Nucleus accumbens (tissue), 56 donors: ENCODE measurements at places on chromosomes 1 and 21.

- DNase-seq, result no peak
Observed at GRCh38 chr1:19206947-19207346, 3.1 kb downstream of the UBR4 start.

DNA sequence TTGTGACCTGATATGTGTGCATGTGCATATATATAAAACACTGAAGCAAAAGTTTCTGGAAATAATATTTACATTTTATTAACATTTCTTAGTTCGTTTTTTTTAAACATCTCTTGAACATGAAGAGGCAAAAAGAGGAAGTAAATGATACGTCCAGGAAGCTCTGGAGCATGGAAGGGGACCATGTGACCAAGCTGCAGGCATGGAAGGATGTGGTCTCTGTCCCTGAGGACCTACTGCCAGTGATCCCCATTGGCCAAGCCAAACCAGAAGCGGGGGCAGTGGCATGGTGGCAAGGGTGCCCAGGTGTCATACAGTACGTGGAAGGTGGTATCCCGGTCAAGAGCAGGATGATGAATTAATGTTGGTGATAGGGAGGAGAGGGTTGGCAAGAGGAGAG is 268.3 kb upstream of the PROX1 start:
- DNase-seq, result no peak

DNA sequence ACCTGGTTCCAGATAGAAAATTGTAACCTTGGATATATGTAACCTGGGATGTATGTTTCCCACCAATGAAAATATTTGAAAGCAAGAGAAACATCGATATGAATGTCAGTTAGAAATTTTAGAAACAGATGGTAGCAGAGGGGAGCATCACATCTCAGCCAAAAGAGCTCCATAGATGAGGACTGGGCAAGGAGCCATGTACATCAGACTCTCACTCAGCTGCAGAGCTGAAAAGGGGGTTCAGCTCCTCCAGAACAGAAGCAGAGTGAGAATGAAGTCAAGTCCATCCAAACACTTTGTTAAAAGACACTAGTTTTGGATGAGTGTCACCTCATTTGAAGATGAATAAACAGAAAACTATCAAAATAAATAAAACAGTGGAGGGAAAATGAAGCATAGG is 202.4 kb downstream of the HMCN1 start:
- DNase-seq, result no peak

DNA sequence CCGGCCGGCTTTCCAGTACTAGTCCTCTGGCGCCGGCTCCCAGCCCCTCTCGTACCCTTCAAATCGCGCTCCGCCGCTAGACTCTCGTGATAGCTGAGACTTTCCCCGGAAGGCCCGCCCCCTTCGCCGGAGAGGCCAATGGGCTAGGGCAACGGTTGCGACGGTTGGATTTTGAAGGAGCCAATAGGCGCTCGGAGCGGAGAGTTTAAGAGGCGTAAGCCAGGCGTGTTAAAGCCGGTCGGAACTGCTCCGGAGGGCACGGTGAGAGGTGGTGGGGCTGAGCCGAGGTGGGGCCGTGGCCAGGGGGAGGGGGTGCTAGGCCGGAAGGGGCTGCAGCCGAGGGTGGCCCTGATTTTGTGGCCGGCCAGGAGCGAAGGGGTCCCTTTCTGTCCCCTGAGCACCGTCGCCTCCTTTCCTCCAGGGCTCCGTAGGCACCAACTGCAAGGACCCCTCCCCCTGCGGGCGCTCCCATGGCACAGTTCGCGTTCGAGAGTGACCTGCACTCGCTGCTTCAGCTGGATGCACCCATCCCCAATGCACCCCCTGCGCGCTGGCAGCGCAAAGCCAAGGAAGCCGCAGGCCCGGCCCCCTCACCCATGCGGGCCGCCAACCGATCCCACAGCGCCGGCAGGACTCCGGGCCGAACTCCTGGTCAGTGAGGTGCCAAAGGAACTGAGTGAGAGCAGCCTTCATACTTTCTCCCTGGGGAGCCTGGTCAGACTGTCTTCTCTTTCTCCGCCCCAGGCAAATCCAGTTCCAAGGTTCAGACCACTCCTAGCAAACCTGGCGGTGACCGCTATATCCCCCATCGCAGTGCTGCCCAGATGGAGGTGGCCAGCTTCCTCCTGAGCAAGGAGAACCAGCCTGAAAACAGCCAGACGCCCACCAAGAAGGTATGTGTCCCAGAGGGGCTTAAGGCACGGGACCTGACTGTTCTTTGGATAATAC is at the start of gene CDC20:
CDC20 (plus strand) TSS at position 236 of the 948 bp plus-strand sequence; CDS start at position 471, 235 bp downstream.
- peak; percentile 96 for DNase-seq

- DNase-seq, result no peak
Observed at GRCh38 chr1:51760872-51761271, 117.7 kb downstream of the NRDC start.

GRCh38 chr1:117820096-117820495 is 109.3 kb downstream of the GDAP2 start:
- no peak for DNase-seq

DNA sequence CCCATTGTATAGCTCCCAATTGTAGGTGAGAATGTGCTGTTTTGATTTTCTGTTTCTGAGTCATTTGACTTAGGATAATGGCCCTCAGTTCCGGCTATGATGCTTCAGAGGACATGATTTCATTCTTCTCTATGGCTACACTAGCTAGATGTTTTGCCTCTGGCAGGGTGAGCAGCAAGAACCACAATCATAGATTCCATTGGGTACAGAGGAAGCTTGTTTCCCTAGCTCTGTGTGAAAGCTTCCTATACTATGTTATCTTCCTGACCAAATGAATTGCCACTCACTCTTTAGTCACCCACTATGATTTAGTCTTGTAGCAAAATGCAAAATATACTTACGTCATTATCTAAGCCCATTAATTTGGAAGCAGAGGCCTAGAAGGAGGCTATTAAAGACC is 616.3 kb downstream of the PLA2G4A start:
- no peak for DNase-seq

GRCh38 chr1:177739780-177740179 is 230.1 kb downstream of the SEC16B start:
- no peak for DNase-seq

GRCh38 chr1:6588893-6589520 is 9.2 kb downstream of the ZBTB48 start:
- DNase-seq, result no peak

DNA sequence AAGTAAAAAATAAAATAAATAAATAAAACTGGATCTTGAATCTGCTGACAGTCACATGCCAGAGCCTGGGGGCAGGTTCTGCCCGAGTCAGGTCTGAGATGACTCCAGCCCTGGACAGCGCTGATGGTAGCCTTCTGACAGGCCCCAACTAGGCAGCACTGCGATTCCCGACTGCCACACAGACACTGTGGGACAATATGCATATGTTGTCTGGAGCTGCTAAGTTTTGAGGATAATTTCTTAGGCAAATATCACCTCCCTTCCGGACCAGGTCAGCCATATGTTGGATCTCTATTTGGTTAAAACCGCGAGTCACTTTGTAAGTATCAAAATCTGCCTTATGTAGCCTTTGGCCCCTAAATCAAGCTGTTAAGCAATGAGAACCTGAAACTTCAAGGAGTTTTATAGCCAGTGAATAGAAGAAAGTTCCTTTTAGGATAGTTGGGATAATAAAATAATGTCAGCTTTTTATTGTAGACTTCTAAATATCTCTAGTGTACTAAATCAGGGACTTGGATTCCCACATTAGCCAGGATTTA is 20.8 kb upstream of the TRIM17 start:
- DNase-seq, result no peak

DNA sequence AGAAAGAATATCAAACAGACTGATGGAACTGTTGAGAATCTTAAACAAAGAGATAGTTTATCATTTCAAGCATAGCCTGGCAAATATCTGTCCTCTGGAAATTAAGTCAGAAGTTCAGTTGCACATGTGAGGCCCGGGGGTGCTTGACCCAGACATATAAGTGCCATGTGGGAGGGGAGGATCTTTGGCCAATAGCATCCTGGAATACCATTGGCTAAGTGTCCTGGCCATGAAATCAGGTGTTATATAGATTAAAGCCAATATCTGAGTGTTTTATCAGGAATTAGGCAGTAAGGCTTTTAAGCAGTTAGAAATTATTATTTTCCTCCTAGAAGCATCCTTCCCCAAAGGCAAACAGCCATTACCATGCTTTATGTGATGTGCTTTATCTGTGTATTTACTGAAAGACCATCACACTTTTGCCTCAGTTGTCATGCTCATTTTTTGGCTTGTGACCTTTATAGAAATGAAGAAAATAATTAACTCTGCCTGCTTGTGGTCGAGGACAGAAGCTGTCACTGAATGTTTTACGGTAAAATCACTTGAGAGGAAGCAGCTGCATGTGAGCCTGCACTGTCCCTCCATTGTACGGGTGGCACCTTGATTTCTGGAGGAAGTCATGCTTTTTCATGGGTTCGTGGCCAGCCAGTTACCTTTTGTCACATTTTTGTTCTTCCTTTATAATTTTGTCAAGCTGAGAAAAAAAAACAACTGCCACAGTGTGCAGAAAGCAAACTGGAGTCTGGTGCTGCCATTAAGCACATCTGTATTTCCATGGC is 259.9 kb upstream of the FMN2 start:
- DNase-seq, result no peak

DNA sequence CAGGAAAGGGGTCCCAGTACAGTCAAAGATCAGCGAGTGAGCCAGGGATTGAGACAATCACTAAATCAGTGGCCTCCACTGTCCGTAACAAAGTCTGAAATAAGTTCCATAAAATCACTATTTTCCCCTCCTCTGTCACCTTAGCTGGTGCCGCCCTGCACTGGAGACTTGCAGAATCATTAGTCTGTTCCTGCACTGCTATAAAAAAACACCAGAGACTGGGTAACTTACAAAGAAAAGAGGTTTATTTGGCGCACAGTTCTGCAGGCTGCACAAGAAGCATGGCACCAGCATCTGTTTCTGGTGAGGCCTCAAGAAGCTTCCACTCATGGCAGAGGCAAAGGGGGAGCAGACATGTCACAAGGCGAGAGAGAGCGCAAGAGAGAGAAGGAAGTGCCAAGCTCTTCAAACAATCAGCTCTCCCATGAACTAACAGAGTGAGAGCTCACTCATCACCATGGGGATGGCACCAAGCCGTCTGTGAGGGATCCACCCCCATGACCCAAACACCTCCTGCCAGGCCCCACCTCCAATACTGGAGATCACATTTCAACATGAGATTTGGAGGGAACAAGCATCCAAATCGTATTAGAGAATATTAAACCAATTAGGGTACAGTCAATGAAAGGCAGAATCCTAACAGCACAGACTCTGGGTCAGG is 129.8 kb upstream of the TIAM1 start:
- DNase-seq, result no peak

GRCh38 chr1:181314959-181315358 is 168.4 kb upstream of the CACNA1E start:
- no peak for DNase-seq

DNA sequence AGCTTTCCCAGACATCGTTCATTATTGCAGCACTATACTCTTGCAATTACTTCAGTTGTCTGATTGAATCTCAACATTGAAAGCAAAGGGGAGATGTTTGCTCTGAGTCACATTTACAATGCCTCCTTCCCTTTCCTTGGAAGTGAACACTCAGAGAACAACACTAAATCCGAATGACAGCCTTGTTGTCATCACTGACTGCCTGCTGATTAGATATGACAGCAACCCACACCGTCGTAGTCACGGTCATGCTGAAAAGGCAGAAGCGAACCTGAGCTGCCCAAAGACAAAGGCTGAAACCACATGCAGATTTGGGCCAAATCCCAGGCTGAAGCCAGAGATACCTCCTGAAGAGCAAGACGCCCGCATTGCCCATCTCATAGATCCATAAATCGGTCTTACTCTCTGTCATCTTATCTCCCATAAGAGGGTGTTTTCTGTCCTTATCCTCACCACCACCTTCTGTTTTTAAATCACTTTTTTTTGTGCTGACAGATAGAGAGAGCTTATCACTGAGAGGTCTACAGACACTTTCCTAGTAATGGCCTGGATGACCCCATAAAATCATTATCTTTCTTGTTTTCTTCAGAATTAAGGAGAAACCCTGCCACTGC is 47.5 kb downstream of the TMCO4 start:
- no peak for DNase-seq

GRCh38 chr21:41703857-41704501 is 62.9 kb downstream of the RIPK4 start:
- no peak for DNase-seq

GRCh38 chr1:248136811-248137210 is 8.1 kb upstream of the OR2M5 start:
- DNase-seq, result no peak

- DNase-seq, result no peak
Observed at GRCh38 chr1:196690582-196690981, 38.7 kb downstream of the CFH start.

- no peak for DNase-seq
Observed at GRCh38 chr1:24486331-24487065, 16.1 kb upstream of the RCAN3 start.

GRCh38 chr1:87989346-87989745 is 660.7 kb downstream of the LMO4 start:
- no peak for DNase-seq

- DNase-seq, result no peak
Observed at GRCh38 chr1:23057301-23057700, 38.0 kb downstream of the KDM1A start.

- no peak for DNase-seq
Observed at GRCh38 chr1:208778417-208778816, 534.2 kb upstream of the PLXNA2 start.
